ENCODE measurements at places on chromosomes 13 and 19.

- peak; percentile 5 for DNase-seq
Observed at GRCh38 chr13:52405767-52406494, at the start of gene THSD1. TSS of gene THSD1 (minus strand) at chr13:52406172. CDS start at chr13:52402600, 3,572 bp downstream.

DNA sequence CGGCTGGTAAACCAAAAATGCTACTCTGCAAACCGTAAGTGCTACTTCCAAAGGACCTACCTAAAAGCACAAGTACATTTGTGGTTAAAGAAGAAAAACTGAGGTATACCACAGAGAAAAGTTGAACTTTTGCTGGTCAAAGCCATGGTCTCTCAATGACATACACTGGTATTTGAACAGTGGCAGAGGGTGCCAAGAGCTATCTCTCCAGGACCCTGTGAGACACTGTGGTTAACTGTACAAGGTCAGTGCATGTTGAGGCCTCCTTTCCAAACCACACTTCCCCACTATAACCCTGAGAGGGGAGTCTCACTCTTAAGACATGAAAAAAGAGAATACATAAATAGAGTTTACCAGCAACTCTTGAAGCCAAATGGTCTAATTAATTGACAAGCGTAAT, 49.5 kb downstream of the COL4A1 start:
- DNase-seq, result no peak

GRCh38 chr13:77387607-77388200, 60.8 kb upstream of the MYCBP2 start:
- no peak for DNase-seq

- DNase-seq, result no peak
Observed at GRCh38 chr13:106534639-106535551, 567 bp downstream of the EFNB2 start.

DNA sequence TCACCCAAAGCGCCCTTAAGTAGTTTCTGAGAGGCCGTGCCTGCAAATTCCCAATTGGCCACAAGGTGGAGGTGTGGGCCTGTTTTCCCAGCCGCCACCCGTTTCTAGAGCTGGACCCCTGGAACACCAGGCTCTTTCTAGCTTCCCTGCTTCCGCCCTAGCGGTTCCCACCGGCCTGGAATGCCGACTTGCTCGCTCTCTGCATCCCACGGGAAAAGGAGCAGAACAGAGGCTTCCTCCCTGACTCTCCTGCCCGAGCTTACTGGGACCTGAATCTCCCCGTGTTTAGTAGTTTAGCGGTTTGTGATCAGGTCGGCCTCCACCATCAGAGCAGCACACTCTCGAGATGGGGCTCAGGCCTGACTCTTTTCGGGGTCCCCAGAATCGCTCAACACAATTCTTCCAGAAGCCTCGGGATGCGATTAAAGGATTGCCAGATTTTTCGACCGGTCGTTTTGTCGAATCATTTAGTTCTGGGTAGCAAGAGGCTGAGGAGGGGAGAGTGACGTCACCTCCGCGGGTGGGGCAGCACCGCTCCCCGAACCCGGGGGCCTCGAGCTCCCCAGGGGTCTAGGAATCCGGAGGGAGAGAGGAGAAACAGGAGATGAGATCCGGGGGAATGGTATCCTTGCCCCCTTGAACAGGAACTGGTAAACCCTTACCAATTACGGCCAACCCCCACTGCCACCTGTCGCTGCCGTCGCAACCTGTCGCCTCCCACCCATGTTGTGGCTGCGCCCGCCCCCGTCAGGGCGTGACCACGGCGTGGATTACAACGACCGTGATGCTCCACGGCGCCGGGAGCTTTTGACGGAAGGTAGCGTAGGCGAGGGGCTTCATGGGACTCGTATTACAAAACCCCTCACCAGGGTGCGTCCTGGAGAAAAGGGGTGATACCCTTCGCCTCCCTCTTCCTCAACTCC, 8.0 kb downstream of the NAPSA start:
- DNase-seq, result peak; percentile 77

- DNase-seq, result no peak
Observed at GRCh38 chr19:31448221-31448657, 99.0 kb upstream of the TSHZ3 start.

- DNase-seq, result peak; percentile 43
Observed at GRCh38 chr13:30832845-30833332, 73.2 kb upstream of the MEDAG start.

DNA sequence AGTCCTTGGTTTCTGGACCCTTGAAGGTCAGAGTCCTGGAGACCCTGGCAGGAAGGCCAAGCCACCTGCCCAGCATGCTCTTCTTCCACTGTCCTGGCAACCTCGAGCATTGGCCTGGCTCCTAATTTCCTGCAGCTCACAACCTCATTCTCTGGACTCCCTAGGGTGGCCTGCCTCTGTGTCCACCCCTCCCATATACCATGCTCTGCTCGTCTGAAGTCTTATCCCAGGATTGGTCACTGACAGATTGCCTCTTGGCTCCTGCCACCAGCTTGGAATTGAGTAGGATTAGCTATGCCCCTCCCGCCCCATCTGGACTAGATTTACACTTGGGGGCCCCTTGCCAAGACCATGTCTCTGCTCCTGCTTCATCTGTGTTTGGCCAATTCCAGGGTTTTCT, 17.1 kb upstream of the WASF3 start:
- no peak for DNase-seq

DNA sequence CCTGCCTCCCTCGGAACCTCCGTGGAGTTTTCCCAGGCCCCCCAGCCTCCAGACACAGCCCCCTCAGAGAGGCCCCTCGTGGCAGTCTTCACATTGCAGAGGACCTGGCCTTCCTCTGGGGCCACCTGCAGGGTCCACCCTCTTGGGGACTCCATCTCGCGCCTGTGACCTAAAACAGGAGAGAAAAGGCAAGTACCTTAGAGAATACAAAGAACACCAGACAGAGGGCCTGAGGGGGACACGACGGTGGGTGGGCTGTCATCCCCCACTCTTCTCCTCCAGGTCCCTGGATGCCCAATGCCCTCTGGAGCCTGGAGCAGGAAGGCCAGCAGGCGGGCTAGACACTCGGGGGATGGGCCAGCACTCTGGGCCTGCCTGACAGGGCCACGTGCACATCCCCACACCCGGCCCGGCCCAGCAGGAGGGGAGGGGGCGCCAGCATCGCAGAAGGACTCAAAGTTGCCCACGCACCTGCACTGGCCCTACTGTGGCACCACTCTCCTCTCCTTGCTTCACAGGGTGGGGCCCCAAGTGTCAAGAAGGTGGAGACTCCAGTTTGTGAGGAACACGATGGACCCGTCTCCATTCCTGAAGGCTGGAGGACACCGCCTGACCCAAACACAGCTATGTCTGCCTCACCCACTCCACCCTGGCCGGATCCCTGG, 4.3 kb upstream of the A1BG start:
- no peak for DNase-seq

GRCh38 chr19:48398375-48399235, 5.1 kb downstream of the GRIN2D start:
- peak; percentile 73 for DNase-seq

DNA sequence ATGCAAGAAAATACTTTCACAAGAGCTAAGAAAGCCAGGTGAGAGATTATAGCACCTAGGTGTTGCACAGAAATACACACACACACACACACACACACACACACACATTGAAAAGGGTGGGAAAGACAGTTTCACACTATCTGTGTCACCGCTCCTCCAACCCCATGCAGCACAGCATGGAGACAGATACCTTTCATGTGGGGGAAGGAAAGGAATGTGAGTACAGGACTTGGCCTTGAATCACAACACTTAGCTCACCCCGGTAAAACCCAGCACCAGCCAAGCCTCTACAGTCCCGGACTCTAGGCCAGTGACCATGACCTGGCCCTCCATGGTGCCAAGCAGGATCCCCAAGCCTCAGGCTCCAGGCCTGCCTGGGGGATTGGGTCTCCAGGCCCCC, 462.0 kb upstream of the SPRY2 start:
- DNase-seq, result no peak

- no peak for DNase-seq
Observed at GRCh38 chr13:78826312-78826711, 167.4 kb upstream of the OBI1 start.

- DNase-seq, result no peak
Observed at GRCh38 chr13:111909501-111909900, 157.4 kb upstream of the SOX1 start.

- DNase-seq, result no peak
Observed at GRCh38 chr13:79541426-79542049, 60.6 kb downstream of the NDFIP2 start.

- peak; percentile 30 for DNase-seq
Observed at GRCh38 chr19:19661675-19662251, 1.7 kb downstream of the ATP13A1 start.

GRCh38 chr13:80881942-80882445, 541.1 kb upstream of the SPRY2 start:
- no peak for DNase-seq

- DNase-seq, result no peak
Observed at GRCh38 chr13:25062479-25062878, 33.5 kb upstream of the PABPC3 start.

DNA sequence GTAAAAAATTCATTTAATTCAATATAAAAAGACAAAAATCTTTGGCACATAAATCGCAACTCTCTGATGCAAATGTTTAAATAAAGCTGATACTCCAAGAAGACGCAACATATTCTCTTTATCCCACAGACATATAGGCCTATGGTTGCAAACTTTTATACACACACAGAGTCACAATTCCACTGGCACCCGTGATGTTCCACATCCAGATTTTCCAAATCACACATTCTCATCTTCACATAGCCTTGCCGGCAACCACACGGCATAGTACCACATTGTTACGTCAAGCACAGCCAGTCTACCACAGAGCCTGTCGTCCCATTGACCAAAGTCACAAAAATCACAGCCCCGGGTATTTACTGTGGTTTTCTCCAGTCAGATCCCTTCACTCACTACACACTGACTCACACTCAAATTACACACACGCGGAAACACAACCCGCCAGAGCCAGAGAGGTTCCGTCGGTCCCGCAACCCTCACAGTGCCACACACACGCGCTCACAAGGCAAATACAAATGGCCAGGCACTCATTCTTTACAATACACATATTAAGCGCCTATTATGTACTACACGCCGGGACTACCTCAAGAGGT, 546 bp upstream of the ZNF546 start:
- DNase-seq, result peak; percentile 13

- DNase-seq, result no peak
Observed at GRCh38 chr13:32033744-32034143, 2.2 kb downstream of the FRY start.

- DNase-seq, result no peak
Observed at GRCh38 chr19:39372047-39372802, 18.7 kb downstream of the PAF1 start.

- DNase-seq, result no peak
Observed at GRCh38 chr13:60268203-60268555, 104.5 kb upstream of the DIAPH3 start.

- DNase-seq, result no peak
Observed at GRCh38 chr19:58409010-58409790, 751 bp downstream of the ZNF584 start.

- no peak for DNase-seq
Observed at GRCh38 chr13:79918620-79919019, 422.3 kb downstream of the SPRY2 start.

GRCh38 chr13:88802886-88803285, 1131.7 kb downstream of the SLITRK5 start:
- no peak for DNase-seq

GRCh38 chr13:53014495-53015443, 13.8 kb upstream of the OLFM4 start:
- no peak for DNase-seq

DNA sequence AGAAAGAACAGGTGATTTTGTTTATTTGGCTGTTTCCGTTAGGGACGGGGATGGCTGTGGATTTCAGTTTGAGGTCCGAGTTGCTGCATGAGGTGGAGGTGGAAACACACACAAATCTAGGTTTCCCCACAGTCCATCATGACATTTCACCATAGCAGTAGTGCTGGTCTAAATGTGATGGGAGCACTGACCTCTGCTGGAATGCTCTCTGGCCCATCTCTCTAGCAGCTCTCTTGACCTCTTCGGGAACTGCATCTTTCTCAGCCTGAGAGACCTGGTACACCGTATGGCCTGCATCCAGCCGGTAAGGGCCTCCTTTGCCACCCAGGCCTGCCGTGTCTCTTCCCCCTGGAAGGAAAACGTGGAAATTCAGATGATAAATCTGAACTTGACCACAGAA, 154.0 kb downstream of the RGCC start:
- no peak for DNase-seq

All from stimulated activated CD8-positive, alpha-beta memory T cell treated with anti-CD3 and anti-CD28 coated beads, Interleukin-2, amount 100 ng/mL, for 48 hours (primary cell).